ENCODE measurements at places on chromosomes 7 and 10.

DNA sequence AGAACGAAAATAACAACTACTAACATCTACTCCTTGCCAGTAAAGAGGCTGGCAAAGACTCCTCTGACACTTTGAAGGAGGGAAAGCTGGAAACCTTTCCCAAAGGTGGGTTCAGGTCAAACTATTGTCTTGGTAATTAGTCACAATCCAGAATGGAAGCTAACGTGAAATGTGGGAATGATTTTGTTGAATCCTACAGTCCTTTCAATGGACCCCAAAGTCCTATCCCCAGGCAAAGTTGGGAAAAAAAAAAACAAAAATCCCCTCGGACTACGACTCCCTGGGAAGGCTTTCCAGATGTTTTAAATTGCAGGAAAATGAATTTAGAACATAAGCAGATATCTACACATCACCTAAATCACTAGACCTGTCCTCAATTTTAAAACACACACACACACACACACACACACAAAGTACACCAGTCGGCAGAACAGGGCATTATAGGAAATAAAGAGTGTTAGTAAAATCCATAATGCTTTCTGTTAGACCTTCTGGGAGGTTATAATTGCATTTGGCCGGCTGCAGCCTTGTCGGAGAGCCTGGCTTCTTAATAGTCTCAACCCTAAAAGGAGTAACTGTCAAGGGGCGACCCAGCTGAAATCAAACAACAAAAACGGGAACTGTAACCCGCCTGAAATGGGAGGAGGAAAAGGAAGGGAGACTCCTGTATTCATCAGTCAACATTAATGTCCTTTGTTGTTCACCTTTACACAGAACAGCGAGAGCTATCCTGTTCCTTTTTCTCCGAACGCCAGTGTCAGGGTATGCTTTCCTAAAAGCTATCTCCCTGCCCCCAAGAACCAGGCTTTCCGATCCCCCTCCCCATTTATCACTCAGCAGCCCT, 1.5 kb downstream of the DOCK4 start:
- no peak for DNase-seq

GRCh38 chr7:84196084-84196503, 1.5 kb upstream of the SEMA3A start:
- no peak for DNase-seq

DNA sequence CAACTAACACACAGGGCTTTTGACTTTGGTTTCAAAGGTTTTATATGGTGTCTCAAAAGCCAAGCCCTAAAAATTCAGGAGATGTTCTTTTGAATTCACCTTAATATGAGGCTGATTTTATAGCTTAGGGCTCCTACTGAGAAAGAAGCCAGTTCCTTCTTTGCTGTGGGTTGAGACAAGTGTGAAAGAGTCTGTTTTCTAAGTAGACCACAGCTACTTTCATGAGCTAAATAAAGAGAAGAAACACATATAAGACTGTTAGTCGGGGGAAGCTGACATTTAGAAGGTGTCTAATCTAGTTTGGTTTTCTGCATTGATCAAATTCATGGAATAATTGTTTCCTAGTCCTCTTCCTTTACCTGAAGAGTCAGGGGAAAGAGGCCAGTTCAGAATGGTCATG, 332.1 kb upstream of the CELF2 start:
- no peak for DNase-seq

GRCh38 chr10:34821587-34822585, 6.8 kb upstream of the PARD3 start:
- DNase-seq: no peak

DNA sequence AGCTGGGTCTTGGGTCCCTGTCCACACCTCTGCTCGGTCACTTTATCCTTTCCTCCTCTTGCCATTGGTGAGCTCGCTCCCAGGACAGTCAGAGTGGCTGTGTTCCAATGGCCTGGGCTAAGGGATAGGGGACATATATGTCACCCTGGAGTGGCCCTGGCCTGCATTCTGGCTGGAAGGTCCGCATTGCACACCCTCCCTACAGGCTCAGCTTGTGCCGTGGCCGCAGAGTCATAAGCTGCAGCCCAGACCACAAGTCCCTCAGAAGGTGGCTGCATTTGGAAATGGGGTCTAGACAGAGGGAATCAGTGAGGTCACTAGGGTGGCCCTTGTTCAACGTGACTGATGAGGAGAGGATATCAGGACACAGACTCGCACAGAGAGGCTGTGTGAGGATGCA, 363.8 kb upstream of the SHH start:
- no peak for DNase-seq

GRCh38 chr7:42877862-42878261, 34.0 kb downstream of the C7orf25 start:
- DNase-seq: no peak
